ENCODE measurements at places on chromosomes 16 and 17. TPM values are rescaled to one million over a fixed set of nuclear protein-coding genes. Genes with fewer than 3 reads are reported as not detected.

MEIOB gene
- 0.76 TPM for total RNA-seq

DNAH2 gene
- 1.4 TPM for total RNA-seq

OTOA gene
- total RNA-seq, result not detected

HEATR9 gene
- total RNA-seq, result not detected

ACSF3 gene
- 24.1 TPM for total RNA-seq

KRTAP4-6 gene
- total RNA-seq, result not detected

SMIM36 gene
- not detected for total RNA-seq

KRT31 gene
- total RNA-seq, result not detected

NSRP1 gene
- total RNA-seq, result 8.8 TPM

DNAH9 gene
- 1.2 TPM for total RNA-seq

DNA sequence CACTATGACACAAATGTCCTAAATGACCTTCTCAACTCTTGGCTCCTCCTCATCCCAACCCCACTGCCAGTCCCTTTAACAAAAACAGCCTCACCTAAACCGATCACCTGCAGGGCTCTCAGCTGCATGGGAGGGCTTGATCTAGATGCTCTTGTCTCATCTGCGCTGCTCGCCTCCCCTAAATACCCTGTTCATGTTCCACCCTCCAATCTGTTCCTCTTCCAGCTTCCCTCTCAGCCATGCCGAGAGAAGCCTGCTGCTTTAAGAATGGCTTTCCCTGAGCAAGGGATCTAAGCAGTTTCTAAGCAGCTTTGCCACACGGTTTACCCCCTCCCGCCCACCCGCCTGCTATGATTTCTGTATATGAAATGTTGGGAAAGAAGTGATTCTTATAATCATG lies 23.7 kb downstream of the PIPOX start:
- DNase-seq, result no peak

DNA sequence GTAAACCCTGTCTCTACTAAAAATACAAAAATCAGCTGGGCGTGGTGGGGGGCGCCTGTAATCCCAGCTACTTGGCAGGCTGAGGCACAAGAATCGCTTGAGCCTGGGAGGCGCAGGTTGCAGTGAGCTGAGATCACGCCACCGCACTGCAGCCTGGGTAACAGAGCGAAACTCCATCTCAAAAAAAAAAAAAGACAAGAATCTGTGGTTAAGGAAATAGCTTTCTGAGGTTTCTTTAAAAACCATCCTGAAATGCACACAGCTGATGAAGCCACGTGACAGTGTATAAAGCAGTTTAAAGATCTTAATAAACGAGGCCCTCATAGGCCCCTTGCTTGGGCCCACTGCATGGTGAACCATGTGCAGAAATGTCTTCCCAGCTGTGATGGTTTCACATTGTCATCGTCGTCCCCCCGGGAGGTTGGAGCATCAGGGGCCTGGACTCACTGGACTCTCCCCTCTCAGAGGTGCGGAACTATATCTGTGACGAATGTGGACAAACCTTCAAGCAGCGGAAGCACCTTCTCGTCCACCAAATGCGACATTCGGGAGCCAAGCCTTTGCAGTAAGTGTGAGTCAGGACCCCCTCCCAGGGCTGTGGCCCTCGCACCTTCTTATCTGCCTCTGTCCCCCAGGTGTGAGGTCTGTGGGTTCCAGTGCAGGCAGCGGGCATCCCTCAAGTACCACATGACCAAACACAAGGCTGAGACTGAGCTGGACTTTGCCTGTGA lies 16.2 kb downstream of the ZNF276 start:
- DNase-seq, result no peak

DNA sequence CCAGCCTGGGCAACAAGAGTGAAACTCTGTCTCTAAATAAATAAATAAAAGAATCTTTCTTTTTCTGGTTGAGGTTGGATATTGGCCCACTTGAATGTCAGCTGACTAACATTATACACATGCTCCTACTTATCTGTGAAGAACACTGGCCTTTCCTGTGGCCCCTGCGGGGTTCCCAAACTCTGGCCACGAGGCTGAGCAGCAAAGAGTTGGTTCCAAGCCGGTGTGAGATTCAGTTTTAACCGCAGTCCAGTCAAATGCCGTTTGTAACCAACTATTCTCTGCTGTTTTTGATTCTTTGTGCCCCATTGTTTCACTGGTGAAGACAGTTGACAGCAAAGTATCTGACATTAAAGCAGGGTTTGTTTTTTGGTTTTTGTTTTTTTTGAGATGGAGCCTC lies 11.2 kb downstream of the ETV4 start:
- DNase-seq, result no peak

- DNase-seq, result no peak
These were observed 10.5 kb downstream of the VASN start for GRCh38 chr16:4381935-4382794.

DNA sequence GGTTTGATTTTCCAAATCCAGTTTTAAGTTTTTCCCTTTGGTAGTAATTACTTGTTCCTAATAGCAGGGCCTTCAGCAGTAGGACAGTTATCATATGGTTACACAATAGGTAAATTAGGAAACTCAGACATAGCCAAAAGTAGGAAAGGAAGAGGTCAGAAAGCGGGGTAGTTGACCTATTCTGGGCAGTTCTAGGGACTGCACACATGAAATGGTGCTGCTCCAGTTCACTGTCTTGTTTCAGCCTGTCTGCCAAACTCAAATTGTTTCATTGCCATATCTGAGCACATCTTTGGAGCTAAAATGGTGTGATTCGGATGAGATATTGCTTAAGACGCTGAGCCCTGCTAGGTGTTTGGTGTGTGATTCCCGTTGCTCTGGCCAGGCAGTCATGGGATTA lies 56.7 kb downstream of the TANGO6 start:
- no peak for DNase-seq

DNA sequence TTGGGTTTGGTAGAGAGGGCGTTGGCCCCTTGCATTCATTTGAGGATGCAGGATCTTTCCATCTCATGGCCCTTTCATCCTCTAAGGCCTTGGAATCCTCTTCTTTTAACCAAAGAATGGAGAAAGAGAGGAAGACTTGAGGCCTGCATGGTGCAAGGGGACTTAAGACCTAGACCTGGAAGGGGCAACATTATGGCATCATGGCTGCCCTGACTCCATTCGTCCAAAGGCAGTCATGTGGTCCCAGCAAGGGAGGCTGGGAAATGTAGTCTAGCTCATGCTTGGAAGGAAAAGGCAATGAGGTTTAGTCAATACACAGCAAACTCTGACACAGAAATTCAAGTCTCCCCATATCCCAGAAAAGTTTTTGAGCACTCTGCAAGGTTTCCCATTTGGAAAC lies 30.7 kb upstream of the CDRT4 start:
- no peak for DNase-seq

- no peak for DNase-seq
These were observed 208.1 kb downstream of the CCDC182 start for GRCh38 chr17:57536789-57537523.

DNA sequence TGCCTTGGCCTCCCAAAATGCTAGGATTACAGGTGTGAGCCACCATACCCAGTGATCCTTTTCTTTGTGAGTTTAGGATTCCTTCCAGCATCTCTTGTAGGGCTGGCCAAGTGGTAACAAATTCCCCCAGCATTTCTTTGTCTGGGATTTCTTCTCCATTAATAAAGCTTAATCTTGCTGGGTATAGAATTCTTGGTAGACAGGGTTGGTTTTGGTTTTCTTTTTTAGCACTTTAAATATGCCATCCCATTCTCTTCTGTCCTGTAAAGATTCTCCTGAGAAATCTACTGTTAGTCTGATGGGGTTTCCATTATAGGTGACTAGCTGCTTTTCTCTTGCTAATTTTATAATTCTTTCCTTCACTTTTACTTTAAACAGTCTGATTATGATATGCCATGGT lies 173.0 kb upstream of the TOM1L1 start:
- DNase-seq, result no peak

DNA sequence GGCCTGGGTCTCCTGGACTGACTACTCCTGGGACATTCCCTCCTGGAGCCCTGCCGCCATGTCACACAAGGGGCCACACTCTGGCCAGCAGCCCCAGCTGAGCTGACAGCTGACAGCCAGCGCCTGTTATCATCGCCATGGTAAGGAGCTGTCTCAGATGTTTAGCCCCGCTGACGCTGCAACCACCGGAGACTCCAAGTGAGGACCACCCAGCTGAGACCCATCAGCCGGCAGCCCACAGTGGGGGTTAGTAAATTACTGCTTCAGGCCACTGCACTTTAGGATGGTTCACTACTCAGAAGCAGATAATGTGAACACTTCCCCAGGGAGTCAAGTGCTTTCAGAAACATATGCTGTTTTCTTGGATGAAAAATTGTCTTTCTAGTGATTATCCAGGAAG lies 14.6 kb upstream of the SPHK1 start:
- DNase-seq, result no peak

GRCh38 chr16:12225806-12226465 lies 249.4 kb downstream of the SNX29 start:
- DNase-seq, result no peak

- no peak for DNase-seq
These were observed 26.7 kb downstream of the CDH11 start for GRCh38 chr16:65095090-65095728.

DNA sequence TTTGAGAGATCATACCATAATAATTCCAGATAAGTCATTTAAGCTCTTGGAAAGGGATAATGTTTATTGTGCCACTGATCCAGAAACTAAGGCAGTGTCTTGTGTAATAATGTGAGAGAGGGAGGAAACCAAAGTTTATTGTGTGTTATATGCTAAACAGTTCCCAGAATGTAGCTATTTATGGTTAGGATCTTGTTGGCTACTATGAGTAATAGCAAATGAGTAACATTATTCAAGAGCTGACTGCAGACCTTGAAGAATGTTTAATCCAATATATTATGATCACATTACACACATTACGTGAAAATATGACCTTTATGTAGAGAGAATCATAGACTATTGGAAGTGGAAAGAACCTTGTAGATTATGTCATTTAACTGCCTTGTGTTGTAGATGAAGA lies 139.5 kb downstream of the BCAS3 start:
- DNase-seq, result no peak

DNA sequence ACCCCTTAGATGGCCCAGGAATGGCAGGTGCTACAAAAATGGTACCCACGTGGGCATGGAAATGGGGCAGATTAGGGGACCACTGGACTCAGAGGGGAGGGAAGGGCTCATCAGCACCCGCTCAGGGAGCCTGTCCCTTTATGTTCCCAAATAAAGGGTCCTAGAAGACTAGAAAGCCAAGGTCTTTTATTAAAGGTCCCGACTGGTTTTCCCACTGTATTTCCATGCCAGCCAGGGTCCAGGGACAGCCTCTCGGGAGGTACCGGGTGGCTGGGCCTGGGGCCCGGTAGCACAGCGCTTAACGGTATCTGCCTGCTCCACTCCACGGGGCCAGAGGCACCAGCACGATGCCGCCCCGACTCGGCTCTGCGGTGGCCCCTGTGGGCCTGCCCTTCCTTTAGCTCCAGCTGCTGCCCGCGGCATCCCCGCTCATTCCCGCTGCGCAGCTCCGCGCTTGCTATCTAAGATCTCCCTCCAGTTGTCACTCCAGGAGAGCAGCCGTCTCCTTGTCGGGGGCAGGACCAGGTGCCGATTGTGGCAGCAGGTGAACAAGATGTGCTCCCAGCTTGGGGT lies 1.4 kb downstream of the NT5C start:
- DNase-seq, result no peak

DNA sequence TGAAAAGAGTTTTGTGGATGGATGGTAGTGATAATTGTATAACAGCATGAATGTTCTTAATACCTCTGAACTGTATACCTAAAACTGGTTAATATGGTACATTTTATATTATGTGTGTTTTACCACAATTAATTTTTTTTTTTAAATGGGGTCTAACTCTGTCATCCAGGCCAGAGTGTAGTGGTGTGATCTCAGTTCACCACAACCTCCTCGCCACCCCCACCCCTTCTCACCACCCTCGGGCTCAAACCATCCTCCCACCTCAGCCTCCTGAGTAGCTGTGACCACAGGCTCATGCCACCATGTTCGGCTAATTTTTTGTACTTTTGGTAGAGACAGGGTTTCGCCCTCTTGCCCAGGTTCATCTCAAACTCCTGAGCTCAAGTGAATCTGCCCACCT lies 123.2 kb downstream of the CDRT15L2 start:
- DNase-seq, result no peak

DNA sequence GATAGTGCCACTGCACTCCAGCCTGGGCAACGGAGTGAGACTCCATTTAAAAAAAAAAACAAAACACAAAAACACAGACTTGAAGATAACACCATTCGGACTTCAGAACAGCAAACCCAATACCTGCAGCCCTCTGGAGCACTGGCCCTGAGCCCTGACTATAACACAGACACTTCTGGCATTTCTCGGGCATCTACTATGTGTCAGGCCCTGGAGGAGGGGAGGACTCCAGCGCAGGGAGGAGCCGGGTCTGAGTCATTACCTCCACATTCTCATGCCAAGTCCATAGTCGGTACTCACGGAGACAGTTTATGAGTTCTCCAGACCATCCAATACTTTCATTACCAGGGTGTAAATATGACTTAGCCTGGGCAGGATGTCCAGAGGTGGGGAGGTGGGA lies 48.8 kb downstream of the PITPNM3 start:
- peak; percentile 45 for DNase-seq

- DNase-seq, result no peak
These were observed 5.8 kb downstream of the GPRC5C start for GRCh38 chr17:74437702-74438101.

GRCh38 chr16:17432901-17433576 lies 37.7 kb downstream of the XYLT1 start:
- DNase-seq, result peak; percentile 31

- no peak for DNase-seq
These were observed 191.0 kb downstream of the IRF8 start for GRCh38 chr16:86089991-86090390.

DNA sequence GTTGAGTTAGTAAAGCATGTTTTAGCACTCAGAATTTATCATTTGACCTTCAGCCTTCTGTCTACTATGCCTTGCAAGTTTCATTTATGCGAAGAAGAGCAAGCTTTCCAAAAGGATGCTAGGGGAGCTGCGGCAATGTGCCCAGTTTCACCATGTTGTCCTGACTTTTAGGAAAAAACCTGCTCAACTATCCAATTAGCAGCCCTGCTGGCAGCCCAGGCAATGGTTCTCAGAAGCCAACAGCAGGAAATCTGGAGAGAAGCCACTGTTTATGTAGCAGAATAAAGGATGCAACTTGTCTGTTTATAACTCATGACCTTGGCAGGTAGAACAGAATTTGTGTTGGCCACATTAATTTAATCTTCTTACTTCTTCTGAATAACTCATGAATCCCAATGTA lies 230.8 kb downstream of the ABCC12 start:
- DNase-seq, result no peak

DNA sequence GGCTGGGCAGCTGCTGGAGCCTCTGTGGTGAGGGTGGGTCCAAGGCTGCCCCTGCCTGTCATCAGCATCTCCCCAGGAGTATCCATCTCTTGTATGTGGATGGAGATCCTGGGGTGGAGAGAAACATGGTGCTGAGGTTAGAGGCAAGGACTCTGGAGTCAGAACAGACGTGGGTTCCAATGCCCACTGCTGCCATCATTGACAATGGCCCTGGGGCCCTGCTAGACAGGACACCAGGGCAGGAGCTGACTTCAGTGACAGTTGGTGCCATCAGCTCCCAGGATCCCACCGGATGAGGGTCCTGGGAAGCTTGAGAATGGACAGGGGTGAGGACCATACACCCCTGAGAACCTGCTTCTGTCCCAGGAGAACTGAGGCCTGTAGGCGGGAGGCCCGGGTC lies 15.6 kb downstream of the MYLK3 start:
- DNase-seq, result no peak

All from uterus (tissue), 4 donors.